ENCODE measurements at places on chromosomes 7 and 10. TPM values are rescaled to one million over a fixed set of nuclear protein-coding genes. Genes with fewer than 3 reads are reported as not detected.

The TUBGCP2 gene
- total RNA-seq: 40.0 TPM

The OPN1SW gene
- not detected for total RNA-seq

The CLRN3 gene
- total RNA-seq: 0.98 TPM

DNA sequence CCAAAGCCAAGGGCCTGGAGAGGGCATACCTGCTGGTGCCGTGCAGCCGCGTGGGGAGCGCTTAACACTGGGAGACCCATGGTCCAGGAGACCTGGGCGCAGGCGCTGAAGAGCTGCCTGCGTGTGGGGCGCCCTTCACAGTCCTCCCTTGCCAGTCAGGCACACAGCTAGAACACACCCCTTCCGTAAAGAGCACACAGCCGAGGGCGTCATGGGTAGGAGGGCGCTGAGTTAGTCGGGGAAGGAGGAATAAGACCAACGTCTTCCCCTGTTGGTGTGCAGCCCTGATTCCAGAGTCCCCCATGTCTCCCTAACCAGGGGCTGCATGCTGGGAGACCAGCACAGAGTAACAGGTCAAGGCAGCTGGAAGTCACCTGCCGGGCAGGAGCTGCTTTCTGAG lies 273.9 kb downstream of the USP6NL start:
- H3K27ac ChIP-seq: no peak overlapping the region
- no peak for DNase-seq
- H3K36me3 ChIP-seq: no peaks in the 10 kb centered on the region
- H3K27me3 ChIP-seq: no peaks in the 10 kb centered on the region

GRCh38 chr10:104327745-104328645 lies 10.3 kb downstream of the ITPRIP start:
- H3K36me3 ChIP-seq: no peaks in the 10 kb centered on the region
- peak overlapping the region; percentile 89 for H3K27ac ChIP-seq
- H3K4me1 ChIP-seq: peaks cover 47% of the 10 kb centered on the region
- no peak for DNase-seq
- peak overlapping the region; percentile 3 for H3K4me3 ChIP-seq

DNA sequence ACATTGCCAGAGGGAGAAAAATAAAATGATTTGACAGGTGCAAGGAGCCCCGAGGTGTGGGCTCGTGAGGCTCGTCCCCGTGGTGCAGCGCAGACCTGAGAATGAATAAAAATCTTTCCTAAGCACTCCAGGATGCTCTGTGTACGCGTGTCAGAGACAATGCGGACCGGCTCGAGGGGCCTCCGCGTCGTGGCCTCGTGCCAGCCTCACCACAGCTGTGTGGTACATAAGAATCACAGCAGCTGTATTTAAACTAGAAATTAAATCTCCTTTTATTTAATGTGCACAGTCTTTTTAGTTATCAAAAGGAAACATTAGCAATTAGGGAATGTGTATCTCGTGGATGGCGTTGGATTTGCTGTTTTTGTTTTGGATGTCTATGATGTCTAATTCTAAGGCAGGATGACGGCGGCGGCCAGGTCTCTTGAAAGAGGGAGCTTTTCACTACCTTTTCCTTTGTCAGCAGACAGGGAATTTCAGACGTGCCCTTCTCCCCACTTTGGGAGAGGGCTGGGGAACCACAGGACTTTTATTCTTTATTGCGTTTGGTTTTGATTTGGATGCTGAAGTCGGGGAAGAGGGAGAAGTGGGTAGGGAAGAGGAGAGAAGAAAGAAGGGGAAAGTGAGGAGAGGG lies 365.3 kb upstream of the SHH start:
- no peak for DNase-seq
- H3K27ac ChIP-seq: no peak overlapping the region
- H3K27me3 ChIP-seq: peaks cover 4% of the 10 kb centered on the region

GRCh38 chr7:47758546-47758945 lies 176.6 kb upstream of the TNS3 start:
- H3K4me3 ChIP-seq: no peak overlapping the region
- no peaks in the 10 kb centered on the region for H3K36me3 ChIP-seq
- peak overlapping the region; percentile 84 for H3K27ac ChIP-seq
- H3K27me3 ChIP-seq: no peaks in the 10 kb centered on the region
- DNase-seq: no peak

GRCh38 chr7:12630513-12630819 lies 57.0 kb upstream of the ARL4A start:
- no peaks in the 10 kb centered on the region for H3K36me3 ChIP-seq
- no peak overlapping the region for H3K27ac ChIP-seq
- no peak overlapping the region for H3K4me3 ChIP-seq

DNA sequence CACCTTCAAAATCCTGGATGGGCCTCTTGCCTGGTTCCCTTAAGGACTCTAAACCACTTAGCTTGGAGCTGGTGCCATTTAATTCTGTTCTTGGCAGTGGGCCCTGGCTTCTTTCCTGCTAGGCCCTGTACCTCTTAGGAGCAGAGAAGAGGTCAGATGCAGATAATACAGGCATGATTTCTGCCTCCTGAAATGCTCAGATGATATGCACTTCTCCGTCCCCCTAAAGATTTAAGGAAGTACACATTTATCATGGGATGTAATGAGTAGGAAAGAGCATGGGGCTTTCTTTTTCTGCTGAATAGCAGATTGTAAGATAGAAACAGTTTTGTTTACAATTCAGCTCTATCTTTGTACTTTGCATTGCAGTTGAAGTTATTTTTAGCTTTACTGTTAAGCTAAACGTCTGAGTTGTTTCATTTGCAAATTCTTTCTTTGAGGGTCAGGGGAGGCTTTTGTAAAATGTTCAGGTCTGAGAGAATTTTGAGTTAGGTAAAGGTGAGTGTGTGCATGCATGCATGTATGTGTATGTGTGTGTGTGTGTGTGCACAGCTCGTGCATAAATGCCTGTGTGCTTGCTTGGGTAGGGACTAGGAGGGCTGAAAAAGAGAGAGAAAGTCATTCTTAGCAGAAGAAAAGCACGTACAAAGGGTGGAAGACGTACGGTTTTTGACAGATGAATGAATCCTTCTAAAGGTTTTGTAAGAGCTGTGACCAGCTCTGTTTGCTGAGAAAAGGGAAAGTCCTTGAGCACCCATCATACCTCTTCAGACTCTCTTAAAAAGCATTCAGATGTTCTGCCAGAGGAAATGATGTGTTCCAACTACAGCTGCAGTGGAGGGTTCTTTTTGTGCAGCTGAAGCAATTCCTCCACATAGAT lies 364.2 kb downstream of the AUTS2 start:
- H3K27me3 ChIP-seq: no peaks in the 10 kb centered on the region
- no peak overlapping the region for H3K27ac ChIP-seq
- DNase-seq: no peak
- H3K4me1 ChIP-seq: peaks cover 9% of the 10 kb centered on the region

- H3K27ac ChIP-seq: peak overlapping the region; percentile 93
- no peak overlapping the region for H3K4me3 ChIP-seq
- H3K4me1 ChIP-seq: peaks cover 4% of the 10 kb centered on the region
Measured at GRCh38 chr10:102604439-102604841, 39.8 kb upstream of the TRIM8 start.
